ENCODE measurements at places on chromosomes 16 and 17.

- no peak for DNase-seq
Measured at GRCh38 chr17:8846768-8847211, 20.7 kb downstream of the PIK3R6 start.

- no peak for DNase-seq
Measured at GRCh38 chr16:89476811-89477261, 13.5 kb downstream of the ANKRD11 start.

DNA sequence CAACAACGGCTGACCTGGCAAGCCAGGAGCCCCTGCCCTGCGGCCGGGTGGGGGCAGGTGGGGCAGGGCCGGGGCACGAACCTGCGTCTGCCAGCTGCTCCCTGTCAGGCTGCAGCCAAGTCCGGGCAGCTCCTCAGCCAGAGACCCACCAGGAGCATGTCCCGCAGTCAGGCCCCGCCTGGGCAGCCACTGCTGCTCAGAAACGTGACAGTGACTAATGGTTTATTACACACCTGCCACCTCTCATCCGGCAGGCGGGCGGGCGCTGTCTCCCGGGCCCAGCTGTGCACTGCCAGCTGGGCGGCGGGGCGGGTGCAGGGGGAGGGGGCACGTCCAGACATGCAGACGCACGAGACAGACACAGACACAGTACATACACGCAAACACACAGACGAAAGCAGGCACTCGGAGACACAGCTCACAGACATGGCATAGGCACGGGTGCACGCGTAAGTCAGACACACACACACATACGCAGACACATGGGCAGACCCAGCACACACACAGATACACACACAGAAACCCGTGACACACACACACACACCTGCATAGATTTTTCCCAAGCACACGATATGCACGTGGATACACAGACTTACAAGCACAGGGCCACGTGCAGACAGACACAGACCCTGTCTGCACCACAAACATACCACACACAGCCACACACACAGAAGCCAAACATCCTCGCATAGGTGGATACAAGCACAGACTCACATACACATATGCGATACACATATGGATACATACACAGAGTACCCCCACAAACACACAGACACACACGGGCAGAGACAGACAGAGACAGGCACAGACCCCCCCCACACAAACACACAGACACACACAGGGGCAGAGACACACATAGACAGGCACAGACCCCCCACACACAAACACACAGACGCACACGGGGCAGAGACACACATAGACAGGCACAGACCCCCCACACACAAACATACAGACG, 248.3 kb upstream of the CIBAR2 start:
- DNase-seq, result no peak

- no peak for DNase-seq
Measured at GRCh38 chr17:36613155-36613554, 11.8 kb downstream of the MRM1 start.

DNA sequence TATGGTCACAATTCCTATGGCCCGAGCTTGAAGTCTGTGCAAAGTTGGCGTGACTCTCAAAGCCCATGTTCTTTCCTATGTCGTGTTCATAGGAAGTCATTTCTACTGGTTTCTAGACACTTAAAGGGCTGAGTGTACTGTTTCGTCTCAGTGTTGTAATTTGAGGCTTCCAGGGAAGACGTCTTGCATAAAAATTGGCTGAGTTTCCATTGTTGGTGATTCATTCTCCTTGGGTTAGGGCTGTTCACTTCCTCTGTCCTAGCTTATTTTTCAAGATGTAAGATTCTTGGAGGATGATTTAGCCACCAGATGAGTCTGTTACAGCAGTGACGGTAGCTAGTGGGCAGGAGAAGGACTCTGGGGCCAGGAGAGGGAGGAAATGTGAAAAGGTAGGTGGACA, 43.1 kb downstream of the PIK3R5 start:
- no peak for DNase-seq

GRCh38 chr16:50457979-50458491, 89.2 kb upstream of the BRD7 start:
- DNase-seq, result no peak
